ENCODE measurements at places on chromosomes 1 and 21. TPM values are rescaled to one million over a fixed set of nuclear protein-coding genes. Genes with fewer than 3 reads are reported as not detected.

Gene SLC5A3
- total RNA-seq, result 56.8 TPM

Gene DRAXIN
- 1.1 TPM for total RNA-seq

Gene TMEM54
- total RNA-seq, result 47.7 TPM

Gene CD34
- total RNA-seq, result 1.6 TPM

Gene VTCN1
- total RNA-seq, result 28.3 TPM

Gene KRTAP13-2
- total RNA-seq, result not detected

GRCh38 chr1:43442756-43443155, 11.0 kb downstream of the HYI start:
- peaks cover 36% of the 10 kb centered on the region for H3K36me3 ChIP-seq
- peaks cover 12% of the 10 kb centered on the region for H3K4me1 ChIP-seq
- DNase-seq, result no peak
- no peak overlapping the region for H3K4me3 ChIP-seq

DNA sequence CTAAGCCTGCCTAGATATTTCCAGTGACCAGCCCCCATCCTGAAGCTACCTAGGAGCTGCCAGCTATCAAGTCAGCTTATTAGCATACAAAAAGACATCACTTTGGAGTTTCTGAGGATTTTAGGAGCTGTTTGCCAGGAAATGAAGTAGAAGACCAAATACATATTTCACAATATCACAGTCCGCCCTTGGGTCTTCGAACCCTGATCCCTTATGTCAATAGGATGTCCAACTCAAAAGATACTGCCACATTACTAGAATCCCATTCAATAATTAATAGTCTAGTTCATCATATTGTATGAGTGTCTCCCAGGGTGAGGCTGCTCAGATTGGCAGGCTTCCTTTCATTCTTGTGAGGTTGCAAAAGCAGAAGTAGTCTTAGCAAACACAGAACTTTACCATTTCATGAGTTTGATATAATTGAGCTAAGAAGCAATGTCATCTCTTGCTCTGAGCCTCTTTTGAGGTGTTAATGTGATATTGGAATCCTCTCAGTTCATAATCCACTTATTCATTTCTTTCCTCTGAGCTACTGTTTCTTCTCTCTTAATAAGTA, 13.6 kb downstream of the IPO9 start:
- no peak overlapping the region for H3K27ac ChIP-seq
- H3K4me1 ChIP-seq, result peaks cover 2% of the 10 kb centered on the region
- no peak for DNase-seq
- H3K27me3 ChIP-seq, result no peaks in the 10 kb centered on the region
- H3K4me3 ChIP-seq, result no peak overlapping the region

GRCh38 chr1:46569116-46569515, 17.7 kb upstream of the KNCN start:
- H3K4me3 ChIP-seq, result no peak overlapping the region
- no peak overlapping the region for H3K27ac ChIP-seq
- H3K27me3 ChIP-seq, result no peaks in the 10 kb centered on the region
- DNase-seq, result no peak

DNA sequence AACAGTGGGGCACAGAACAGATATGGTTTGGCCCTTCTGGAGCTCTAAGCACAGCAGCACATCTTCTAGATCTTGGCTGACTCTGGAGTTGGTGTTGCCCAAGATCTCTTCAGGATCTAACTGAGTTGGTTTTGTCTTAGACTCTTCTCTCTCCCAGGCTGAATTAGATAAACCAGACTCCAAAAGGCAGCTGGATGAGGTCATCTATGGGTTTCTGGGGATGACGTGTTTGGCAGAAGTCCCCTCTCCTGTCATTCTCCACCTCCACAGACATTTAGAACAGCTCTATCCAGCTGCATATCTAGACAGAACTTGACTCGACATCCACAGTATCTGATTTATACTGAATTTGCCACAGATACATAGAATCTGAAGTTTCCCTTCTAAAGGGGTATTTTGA, 75.3 kb downstream of the ST6GALNAC5 start:
- H3K27ac ChIP-seq, result no peak overlapping the region
- H3K4me3 ChIP-seq, result no peak overlapping the region
- H3K36me3 ChIP-seq, result no peaks in the 10 kb centered on the region
- peaks cover 3% of the 10 kb centered on the region for H3K4me1 ChIP-seq

DNA sequence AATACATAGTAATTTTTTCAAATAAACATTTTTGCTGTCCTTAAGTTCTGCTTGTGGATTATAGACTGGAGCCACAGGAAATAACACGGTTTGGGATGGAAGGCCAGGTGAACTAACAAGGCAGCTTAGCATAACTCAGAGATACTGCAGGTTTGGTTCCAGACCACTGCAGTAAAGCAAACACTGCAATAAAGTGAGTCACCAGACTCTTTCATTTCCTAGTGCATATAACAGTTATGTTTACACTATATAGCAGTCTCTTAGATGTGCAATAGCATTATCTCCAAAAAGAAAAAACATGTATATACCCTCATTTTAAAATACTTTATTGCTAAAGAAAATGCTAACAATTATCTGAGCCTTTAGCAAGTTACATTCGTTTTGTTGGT, 22.0 kb downstream of the LRRC42 start:
- no peak for DNase-seq
- H3K4me1 ChIP-seq, result peaks cover 9% of the 10 kb centered on the region
- H3K27me3 ChIP-seq, result no peaks in the 10 kb centered on the region
- H3K4me3 ChIP-seq, result no peak overlapping the region

- H3K27me3 ChIP-seq, result no peaks in the 10 kb centered on the region
- no peaks in the 10 kb centered on the region for H3K4me1 ChIP-seq
- no peaks in the 10 kb centered on the region for H3K36me3 ChIP-seq
- H3K4me3 ChIP-seq, result no peak overlapping the region
- DNase-seq, result no peak
These were observed 38.0 kb upstream of the HLX start for GRCh38 chr1:220841293-220841692.

GRCh38 chr1:186792870-186793581, 35.7 kb upstream of the PLA2G4A start:
- no peak for DNase-seq
- no peaks in the 10 kb centered on the region for H3K27me3 ChIP-seq
- no peak overlapping the region for H3K4me3 ChIP-seq
- no peaks in the 10 kb centered on the region for H3K4me1 ChIP-seq

GRCh38 chr1:9419369-9420041, 119.8 kb upstream of the SLC25A33 start:
- H3K4me1 ChIP-seq, result peaks cover 5% of the 10 kb centered on the region
- H3K4me3 ChIP-seq, result no peak overlapping the region
- no peak for DNase-seq
- H3K27me3 ChIP-seq, result no peaks in the 10 kb centered on the region
- H3K27ac ChIP-seq, result no peak overlapping the region
- H3K36me3 ChIP-seq, result no peaks in the 10 kb centered on the region

GRCh38 chr1:231139125-231139649, 22.7 kb upstream of the TRIM67 start:
- H3K4me3 ChIP-seq, result no peak overlapping the region
- H3K27ac ChIP-seq, result no peak overlapping the region
- no peaks in the 10 kb centered on the region for H3K36me3 ChIP-seq
- peaks cover 34% of the 10 kb centered on the region for H3K27me3 ChIP-seq
- H3K4me1 ChIP-seq, result no peaks in the 10 kb centered on the region

- H3K4me1 ChIP-seq, result peaks cover 3% of the 10 kb centered on the region
- no peak overlapping the region for H3K27ac ChIP-seq
- no peaks in the 10 kb centered on the region for H3K27me3 ChIP-seq
- no peak overlapping the region for H3K4me3 ChIP-seq
These were observed 1099.5 kb downstream of the PLA2G4A start for GRCh38 chr1:187928288-187928687.
